Skin of body (tissue), 3 donors: ENCODE measurements at places on chromosomes 16 and 17. TPM values are rescaled to one million over a fixed set of nuclear protein-coding genes. Genes with fewer than 3 reads are reported as not detected.

Gene NHERF2
- 20.1 TPM for total RNA-seq

Gene ALDH3A1
- total RNA-seq = 2.0 TPM

DNA sequence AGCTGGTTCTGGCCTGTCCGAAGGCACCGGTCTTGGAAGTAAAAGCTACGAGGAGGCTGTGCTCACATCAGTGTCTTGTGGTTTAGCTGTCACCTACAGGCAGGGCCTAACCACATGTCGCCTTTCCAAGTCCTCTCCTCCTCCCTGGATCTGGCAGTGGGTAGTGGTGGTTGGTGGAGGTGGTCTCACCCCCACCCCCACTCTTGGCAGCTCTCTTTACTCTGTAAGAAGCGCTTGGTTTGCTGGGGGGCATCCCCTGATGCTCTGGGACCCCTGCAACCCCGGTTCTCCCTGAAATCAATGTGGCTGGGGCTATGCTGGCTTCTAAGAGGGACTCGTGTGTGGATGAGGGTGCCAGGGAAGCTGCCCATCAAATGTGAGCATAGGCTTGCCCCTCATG lies 68.3 kb downstream of the WIPI1 start:
- no peak for DNase-seq

- DNase-seq = no peak
Measured at GRCh38 chr16:83420206-83420760, 387.5 kb upstream of the HSBP1 start.

GRCh38 chr16:81585785-81586184 lies 141.2 kb downstream of the CMIP start:
- DNase-seq = no peak

DNA sequence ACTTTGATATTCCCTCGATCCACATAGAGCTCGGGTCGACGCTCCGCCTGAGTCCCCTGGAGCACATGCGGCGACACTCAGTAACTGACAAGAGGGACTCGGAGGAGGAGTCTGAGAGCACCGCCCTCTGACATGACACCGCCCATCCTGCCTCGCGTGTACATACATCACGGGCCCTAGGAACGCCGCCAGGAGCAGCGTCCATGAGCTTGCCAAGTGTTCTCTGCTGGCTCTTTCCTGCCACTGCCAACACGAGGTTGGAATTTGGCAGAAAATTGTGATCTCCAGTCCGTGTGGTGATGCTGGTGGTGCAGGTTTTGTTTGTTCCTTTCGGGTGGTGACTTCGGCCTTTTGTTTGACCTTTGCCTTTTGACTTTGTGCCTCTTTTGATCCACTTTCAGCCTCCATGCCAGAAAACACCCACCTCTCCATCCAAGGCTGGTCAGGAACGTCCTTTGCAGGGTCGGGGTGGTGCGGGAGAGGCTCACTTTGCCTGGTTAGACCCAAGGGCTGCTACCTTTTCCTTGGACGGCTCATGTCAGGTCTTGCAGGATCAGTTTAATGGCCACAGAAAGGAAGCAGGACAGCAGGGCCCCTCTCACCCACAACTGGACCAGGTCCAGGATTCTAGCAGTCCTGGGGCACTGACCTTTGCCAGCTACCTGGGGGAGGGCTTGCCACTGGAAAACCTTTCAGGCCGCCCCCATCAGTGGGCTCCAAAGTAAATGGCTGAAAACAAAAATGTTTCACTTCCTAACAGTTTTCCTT lies 27.6 kb downstream of the ELAC2 start:
- no peak for DNase-seq

GRCh38 chr17:6574687-6575595 lies 18.6 kb upstream of the PITPNM3 start:
- DNase-seq = no peak
